ENCODE measurements at places on chromosomes 6 and 20.

GRCh38 chr6:5569491-5569890 is 308.2 kb downstream of the FARS2 start:
- DNase-seq: peak; percentile 22

DNA sequence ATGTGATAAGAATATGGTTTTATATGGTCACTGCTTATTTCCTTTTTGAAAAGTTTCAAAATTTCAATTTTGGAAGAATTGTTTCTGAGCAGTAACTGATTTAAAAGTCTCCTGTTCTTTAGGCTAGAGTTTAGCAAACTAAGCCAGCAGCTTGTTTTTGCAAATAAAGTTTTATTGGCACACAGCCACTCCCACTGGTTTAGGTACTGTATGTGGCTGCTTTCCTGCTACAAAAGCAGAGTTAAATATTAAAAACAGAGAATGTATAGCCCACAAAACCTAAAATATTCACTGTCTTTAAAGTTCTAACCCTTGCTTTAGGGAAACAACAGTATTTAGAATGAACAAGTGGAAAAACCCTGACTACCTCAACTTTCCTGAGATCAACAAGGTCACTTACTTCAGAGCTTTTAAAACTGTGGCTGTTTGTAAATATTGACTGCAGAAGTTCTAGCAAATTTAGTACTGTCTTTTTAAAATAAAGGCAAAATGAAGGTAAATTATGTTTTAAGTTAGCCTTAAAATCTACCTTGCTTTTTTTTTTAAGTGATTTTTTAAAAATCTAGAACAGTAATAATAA is 104.1 kb downstream of the B3GAT2 start:
- no peak for DNase-seq

DNA sequence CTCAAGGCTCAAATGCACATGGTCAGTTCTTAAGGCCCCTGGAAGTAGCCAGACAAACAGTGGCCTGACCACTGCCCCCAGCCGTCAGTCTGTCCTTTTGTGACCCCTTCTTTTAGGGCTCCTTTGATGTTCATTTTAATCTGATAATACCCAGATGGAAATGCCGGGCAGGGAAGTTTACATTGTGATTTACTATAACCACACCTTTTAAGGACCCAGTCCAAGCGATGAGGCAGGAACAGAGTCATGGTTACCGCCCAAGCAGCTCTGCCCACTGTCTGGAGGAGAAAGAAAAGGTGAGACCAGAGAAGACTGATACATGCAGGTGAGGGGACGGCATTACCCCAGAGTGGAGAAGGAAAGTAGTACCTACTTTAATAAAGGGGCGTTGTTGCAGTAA is 110.6 kb downstream of the PLEKHG1 start:
- DNase-seq: peak; percentile 37

DNA sequence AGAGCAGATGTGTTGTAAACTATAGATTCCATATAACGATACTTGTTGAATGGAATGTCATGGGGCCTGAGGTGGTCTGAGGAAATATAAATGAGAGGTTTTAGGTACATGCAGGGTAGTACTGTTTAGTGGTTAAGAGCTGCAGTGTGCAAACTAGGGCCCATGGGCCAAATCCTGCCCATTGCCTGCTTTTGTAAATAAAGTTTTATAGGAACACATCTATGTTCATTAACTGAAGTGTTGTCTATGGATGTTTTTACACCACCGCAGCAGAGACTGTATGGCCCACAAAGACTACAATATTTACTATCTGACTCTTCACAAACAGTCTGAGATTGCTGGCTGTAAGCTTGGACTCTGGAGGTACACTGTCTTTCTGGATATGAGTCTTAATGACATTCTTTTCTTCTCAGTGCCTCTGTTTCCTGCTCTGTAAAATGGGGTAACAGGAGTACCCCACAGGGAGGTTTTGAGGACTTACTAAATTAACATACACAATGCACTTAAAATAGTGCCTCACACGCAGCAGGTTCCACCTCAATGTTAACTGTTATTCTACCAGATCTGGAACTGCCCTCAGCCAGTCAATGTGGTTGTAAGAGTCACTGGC is 12.5 kb downstream of the GCM1 start:
- no peak for DNase-seq

DNA sequence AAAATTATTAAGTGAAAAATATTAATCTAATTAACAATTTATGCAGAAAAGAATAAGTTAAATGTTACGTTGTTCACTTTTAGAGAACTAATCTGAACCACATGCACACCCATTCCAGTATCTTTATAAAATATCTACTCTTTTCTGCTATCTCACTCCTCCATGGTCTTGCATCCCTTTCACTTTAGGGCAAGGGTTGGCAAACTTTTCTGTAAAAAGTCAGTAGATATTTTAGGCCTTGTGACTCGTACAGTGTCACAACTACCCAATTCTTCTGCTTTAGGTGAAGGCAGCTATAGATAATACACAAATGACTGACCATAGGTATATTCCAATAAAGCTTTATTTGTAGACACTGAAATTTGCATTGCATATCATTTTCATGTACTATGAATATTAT is 39.7 kb upstream of the SUPT3H start:
- DNase-seq: no peak

DNA sequence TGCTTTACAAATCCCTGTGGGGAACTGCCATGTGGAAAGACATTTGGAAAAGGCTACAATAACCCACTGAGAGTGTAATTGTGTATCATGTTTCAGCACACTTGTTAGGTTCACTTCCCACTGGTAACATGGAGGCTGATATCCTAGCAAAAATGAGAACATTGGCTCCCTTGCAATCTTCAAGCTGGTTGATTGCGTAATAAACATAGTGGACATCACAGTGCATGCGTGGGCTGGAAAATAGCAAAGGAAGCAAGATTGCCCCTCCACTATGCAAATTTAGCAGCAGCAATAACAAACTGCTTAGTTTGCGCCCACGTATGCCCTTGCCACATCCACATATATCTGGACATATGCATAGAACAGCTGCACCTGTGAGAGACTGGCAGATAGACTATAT is 410.2 kb downstream of the MEI4 start:
- peak; percentile 1 for DNase-seq

DNA sequence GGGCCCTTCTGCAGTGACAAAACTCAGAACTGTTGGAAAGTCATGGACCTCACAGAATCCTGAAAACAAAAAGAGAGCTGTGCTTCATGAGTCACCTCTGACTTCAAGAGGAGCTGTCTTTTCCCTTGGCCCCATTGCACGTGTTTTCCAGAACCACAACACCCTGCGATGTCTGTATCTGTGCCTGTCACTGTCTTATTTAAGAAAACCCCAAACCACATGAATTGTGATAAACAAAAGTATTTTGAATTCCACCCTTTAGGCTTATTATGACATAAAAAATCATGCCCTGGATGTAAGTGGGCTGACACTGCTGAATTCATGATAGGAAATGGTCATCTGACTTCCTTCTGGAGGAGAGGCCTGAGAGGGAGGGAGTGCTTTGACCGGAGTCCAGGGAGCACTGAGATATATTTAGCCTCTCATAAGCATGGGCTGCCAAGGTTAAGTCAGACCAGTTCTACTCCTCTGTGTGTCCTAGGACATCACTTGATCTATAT is 96.4 kb upstream of the DUSP22 start:
- DNase-seq: no peak

DNA sequence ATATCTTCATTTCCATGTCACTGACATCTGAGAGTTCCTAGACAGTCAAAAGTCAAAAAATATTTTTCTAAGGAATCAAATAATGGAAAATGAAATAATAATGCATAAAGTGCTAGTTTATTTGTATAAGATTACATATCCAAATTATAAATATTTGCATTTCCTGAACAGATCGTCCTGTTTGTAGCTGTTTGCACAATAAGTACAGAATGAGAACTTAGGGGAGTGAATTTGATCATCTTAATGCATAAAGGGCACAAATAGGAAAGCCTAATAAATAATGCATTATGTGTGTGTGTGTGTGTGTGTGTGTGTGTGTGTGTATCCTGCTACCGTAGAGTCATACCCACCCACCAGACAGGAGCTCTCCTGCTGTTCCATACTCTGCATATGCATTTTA is 521.0 kb upstream of the EPHA7 start:
- DNase-seq: no peak

GRCh38 chr6:87473419-87473903 is 687 bp downstream of the SLC35A1 start:
- peak; percentile 65 for DNase-seq

DNA sequence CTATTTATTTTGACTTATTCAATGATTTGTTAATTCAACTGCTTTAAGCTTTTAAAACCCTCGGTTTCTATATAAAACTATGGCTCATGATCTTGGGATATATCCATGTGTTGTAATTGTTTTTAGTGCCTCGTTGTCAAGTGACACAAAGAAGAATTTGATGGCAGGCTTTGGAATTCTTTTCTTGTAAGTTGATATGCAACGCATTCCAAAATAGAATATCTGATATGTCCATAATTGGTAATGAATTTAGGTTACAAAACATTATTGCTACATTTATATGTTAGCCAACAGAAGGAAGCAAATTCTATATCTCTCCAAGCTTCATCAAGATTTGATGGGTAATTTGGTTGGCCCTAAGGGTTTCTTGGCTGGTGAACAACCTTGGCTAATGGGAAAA is 220.4 kb upstream of the RIMS1 start:
- no peak for DNase-seq

GRCh38 chr6:40963019-40963418 is 76.0 kb downstream of the UNC5CL start:
- DNase-seq: no peak

DNA sequence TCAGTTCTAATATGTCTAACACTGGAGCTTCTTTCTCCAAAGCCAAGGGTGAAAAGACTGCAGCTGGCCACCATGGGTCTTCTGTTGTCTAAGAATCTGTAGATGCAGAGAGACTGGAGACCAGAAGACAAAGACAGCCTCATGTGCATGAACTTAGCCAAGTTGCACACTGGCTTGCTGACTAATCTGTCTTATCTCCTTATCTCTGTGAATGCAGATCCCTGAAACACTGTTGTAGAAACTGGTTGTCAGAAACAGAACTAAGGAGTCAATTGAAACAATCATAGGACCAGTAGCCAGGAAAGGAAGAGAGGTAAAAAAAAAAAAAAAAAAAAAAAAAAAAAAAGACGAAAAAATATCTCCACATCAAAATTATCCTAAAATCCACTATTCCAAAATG is 109.7 kb downstream of the BFSP1 start:
- no peak for DNase-seq

GRCh38 chr20:52083627-52084232 is 107.8 kb downstream of the ZFP64 start:
- peak; percentile 75 for DNase-seq

GRCh38 chr6:36130667-36131510 is 576 bp downstream of the MAPK13 start:
- peak; percentile 31 for DNase-seq

GRCh38 chr20:57614490-57615444 is 5.5 kb downstream of the ZBP1 start:
- DNase-seq: no peak

DNA sequence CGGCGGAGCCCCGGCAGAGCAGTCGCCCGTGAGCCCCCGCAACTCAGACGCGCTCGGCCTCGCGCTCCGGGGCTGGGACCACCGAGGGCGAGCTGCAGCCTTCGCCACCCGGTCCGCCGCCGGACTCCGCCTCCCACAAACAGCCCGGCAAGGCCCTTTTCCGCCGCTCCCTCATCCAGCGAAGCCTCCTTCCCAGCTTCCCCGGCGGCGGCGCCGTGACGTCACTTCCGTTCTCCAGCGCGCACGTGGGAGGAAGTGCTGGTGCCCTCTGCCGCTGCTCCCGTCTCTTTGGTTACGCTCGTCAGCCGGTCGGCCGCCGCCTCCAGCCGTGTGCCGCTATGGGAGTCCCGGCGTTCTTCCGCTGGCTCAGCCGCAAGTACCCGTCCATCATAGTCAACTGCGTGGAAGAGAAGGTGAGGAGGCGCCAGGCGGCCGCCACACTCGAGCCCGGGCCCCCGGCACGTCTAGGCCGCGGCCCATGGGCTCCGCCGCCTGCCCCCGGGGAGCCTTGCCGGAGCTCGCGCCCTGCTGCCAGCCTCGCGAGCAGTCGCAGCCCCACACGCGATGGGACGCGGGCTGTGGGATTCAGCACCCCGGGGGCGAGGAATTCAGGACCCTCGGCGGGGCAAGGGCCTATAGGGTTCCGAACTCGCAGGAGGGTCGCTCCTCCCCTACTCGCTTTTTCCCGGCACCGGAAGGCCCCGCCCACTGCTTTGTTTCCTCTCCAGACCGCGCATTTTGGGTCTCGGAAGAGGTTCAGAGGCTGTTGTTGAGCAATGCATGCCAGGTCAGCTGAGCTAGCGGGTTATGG is at the start of gene XRN2:
Gene XRN2, plus strand, starts transcription at position 271 of the 811 bp plus-strand sequence. Its CDS starts 68 bp downstream, at position 339.
- DNase-seq: peak; percentile 95

- no peak for DNase-seq
Measured at GRCh38 chr20:52727740-52728456, 244.3 kb upstream of the TSHZ2 start.

- DNase-seq: peak; percentile 20
Measured at GRCh38 chr6:33091957-33092356, 16.2 kb downstream of the HLA-DPB1 start.

- no peak for DNase-seq
Measured at GRCh38 chr20:19381947-19382346, 169.5 kb downstream of the SLC24A3 start.

GRCh38 chr6:135159531-135159930 is 21.6 kb upstream of the MYB start:
- no peak for DNase-seq

DNA sequence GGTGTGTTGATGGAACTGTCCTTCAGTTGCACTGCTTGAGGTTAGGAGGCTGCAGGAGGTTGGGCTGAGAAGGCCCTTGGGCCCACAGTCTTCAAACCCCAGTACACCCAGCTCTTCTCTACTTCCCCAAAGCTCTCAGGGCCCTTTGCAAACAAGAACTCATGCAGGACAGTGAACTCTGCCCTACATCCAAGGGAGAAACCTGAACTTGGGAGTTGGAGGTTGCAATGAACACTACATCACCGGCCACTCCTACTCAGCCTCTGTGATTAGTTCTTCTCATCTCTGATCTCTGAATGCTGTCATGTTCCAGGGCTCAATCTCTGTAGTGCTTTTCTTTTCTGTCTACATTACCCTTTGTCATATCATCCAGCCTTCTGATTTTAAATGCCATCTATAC is 148.5 kb upstream of the PDE7B start:
- DNase-seq: no peak

GRCh38 chr6:124881898-124882578 is 80.2 kb upstream of the RNF217 start:
- DNase-seq: peak; percentile 66
